Stimulated activated CD4-positive, alpha-beta T cell treated with anti-CD3 and anti-CD28 coated beads, Interleukin-4, amount 100 ng/mL, for 24 hours (primary cell): ENCODE measurements at places on chromosomes 7 and 10.

- DNase-seq, result peak; percentile 2
These were observed 8.7 kb downstream of the ELFN1 start for GRCh38 chr7:1678571-1679325.

GRCh38 chr10:91034494-91035159 lies 113.7 kb upstream of the ANKRD1 start:
- no peak for DNase-seq

- DNase-seq, result no peak
These were observed 45.5 kb downstream of the CASTOR2 start for GRCh38 chr7:75010036-75010435.

DNA sequence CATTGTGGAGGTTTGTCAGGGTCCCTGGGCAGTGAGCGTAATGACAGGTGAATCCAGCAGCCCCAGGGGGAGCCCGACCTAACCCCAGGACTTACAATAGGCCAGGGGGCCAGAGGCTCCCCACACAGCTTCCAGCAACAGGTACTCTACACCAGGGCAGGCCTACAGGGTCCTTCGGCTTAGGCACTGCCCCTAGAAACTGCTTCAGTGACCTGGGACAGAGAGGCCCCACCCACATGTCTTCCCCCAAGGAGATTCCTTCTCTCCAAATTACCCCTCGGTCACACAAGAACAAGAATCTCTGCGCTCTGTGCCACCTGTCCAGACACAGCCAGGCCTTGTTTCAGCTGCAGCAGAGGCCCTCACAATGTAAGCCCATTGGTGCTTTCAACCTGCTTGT lies 24.4 kb downstream of the SKIDA1 start:
- no peak for DNase-seq

DNA sequence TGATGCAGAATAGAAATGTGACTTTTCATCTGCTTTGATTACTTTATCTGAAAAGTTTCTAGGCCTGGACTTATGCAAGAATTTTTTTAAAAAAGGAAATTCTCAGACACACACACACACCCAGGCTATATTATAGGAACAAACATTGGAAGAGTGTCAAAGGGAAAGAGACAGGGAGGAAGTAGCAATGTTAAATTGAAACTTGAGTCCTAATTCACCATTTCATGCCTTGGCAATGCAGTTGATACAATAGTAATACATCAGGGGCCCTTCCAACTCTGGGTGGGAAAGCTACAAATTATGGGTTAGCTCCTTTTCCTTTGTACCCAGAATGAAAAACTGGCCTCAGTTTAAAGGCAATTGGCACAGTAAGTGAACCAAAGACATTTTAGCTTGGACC lies 258.0 kb upstream of the LYZL1 start:
- DNase-seq, result no peak

DNA sequence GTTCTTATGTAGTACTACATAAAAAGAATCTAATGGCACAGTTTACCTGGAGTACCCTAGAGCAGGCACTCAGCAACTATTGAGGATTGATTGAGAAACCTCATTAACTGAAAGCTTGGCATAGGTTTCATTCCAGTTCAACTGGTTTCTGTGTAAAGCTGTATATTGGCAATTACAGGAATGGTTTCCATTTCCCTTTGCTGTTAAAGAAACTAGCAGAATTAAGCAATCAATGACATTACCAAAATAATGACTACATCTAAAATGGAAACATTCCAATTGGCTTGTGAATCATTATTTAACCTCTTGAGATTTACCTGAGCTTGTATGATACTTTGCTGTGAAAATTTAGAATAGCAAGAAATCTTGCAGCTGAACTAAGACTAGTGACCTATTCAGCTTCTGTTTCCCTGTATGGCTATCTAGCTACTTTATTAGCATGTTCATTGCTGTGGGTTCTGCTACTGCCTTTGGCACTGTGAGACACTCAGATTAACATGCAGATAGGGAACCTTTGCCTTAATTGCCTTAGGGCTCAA lies 33.5 kb upstream of the CADPS2 start:
- no peak for DNase-seq

DNA sequence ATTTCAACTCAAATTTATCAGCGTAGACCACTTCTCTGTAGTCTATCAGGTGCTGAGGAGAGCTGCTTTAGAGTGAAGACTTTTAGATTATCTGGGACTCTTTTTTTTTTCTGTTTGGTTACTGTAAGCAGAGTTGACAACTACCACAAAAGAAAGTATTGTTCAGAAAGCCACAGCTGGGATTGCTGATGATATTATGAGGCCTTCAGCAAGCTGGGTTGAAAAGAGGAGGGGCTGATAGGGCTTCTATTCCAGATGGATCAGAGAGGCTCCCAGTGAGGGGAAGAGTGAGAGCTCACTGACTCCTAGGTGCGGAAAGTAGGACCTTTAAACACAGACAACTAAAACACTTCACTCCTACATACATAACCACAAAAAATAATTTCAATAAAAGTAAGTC lies 188.5 kb upstream of the FERD3L start:
- no peak for DNase-seq

- no peak for DNase-seq
These were observed 44.0 kb downstream of the ADK start for GRCh38 chr10:74194999-74195398.

GRCh38 chr7:98276241-98276761 lies 5.2 kb upstream of the BRI3 start:
- no peak for DNase-seq

DNA sequence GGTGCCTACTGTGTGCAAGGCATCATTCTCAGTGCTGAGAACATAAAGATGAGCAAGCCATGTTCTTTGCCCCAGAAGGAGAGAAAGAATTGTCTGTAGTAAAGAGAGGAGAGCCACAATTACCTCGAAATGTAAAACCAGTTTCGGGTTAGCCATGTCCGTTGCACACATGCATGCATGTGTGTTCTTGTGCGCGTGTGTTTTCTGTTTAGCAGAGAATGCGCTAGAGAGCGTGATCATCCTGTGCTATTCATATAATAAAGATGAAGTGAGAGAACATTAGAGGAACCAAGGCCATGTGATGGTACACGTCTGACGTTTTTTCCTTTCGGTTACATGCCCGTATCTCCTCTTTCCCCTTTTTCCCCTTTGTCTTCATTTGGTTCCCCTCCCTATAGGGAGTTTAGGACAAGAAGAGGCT lies 158.2 kb downstream of the CELF2 start:
- DNase-seq, result no peak

DNA sequence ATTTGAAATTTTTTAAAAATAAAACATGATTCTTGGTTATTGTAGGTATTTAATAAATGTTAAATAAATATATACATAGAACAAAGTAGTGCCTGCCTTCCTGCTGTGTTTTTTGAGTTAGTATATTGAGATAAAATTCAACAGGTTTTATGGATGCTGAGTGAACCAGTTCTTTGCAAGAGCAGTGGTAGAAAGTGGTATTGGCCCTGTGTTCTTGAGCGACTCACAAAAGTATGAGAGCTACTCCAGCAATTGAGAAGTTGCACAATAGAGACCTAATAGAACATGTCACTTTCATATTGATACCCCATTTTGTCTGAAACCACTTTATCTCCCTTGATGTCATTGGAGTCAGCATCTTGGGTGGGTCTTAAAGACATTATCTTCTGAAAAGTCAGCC lies 32.6 kb upstream of the GJD4 start:
- no peak for DNase-seq

- no peak for DNase-seq
These were observed 626.9 kb downstream of the ZWINT start for GRCh38 chr10:55734112-55734511.

DNA sequence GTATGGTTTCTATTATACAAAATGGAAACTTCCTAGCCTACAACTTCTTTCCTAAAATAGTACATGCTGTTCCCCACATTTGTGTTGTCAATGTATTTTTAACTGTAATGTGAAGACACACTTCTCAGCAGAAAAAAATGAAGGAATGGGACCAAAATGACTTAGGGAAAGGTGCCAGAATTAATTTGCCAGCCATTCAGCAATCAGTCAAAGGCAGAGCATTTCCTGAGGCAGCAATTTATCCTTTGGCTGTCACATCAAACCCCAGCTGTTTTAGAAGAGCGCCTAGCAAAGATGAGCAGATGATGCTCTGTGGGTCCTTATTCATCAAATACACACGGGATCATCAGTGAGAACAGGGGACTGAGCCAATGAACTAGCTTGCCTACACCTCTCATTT lies 592.5 kb downstream of the KCNMA1 start:
- DNase-seq, result no peak

DNA sequence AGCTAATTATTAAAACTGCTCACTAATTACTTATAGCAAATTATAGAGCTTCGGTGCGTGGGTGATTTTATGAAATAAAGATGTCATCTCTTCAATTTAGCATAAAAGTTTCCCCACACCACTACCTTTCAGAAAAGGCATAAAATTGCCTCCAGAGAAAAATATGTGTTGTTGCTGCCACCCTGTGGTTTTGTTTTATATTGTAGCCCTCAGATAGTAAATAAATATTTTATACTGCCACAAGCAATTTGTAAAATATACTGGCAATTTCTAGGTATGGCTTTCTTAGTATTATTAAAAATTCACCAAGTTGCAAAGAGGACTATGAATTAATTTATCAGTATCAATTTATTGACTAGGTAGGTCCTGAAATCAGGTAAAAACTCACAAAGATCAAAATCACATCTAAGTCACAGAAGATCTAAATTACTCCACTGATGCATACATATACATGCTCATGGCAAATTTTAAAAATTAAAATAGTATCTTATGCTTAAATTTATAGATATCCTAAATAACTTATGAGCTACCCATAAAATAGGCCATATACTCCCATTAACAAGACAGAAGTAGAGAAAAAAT lies 26.5 kb downstream of the ASNS start:
- DNase-seq, result peak; percentile 10

DNA sequence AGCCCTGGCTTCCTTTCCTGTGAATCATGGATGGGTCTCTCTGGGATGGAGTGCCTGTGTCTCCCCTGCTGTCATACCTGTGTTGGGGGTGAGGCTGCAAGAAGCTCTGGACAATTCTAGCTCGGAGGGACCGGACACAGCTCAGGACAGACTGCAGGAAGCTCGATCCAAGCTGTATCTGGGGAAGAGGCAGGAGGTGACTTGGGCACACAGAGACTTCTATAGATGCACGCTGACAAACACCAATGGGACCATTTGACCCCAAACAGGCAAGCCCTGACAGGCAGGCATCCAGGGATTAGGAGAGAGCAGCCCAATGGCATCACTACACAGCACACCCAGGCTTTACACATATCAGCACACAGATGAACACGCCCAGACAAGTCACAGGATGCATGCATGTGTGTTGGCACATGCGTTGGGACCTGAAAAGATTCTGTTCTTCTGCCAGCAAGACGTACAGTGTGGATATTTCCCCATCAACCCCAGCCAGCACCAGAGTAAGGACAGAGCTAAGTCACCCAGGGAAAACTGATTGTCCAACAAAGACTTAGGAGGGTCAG lies 4.5 kb downstream of the LLCFC1 start:
- DNase-seq, result no peak

- no peak for DNase-seq
These were observed 571.2 kb downstream of the PTPRN2 start for GRCh38 chr7:158016180-158017097.

GRCh38 chr7:15867441-15867840 lies 181.0 kb upstream of the MEOX2 start:
- DNase-seq, result no peak

DNA sequence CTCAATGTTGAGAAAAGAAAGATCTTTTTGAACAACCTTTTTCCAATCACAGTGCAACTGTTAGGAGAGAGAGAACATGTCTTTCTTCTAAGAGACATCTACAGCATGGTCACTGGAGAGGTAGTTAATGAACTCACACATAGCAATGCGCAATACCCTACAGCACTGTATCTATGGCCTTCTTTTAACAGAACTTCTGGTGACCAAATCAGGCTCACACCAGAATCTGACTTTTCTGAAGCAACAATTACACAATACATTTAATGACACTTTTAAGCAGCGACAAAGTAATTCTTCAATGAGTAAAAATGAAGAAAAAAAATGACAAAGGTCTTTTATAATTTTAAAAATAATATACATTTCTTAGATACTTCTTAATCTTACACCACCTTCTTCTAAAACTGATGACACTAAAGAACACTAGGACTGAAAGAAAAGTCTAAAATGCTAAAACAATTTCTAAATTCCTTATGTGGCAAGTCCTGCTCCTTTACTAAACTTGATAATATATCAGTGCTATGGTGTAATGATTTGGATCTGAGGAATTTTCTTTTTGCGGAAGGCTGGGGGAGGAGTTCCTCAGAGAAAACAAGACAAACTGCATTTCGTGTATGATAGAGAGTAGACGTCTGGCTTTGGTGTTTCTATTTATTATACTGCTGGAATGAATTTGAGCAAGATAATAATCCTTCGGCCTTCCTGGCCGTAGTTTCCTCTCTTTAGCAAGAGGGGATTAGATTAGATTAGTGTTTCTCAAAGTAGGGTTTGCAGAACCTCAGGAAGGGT lies 166.3 kb downstream of the ZNF438 start:
- DNase-seq, result no peak

DNA sequence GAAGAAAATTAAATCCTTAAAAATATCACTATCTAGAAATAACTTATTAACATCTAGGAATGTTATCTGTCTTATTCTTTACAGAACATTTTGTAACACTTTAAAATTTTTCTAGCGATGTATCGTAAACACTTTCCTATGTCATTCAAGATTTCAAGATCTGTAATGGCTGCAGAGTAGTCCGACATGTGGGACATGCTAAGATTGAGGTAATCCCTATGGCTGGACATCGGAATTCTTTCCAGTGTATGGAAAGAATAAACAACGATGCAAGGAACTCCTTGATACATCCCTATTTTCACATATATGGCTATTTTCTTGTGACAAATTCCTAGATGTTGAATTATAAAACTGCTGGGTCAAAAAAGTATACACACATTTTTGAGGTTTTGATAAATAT lies 37.5 kb downstream of the GNA12 start:
- DNase-seq, result no peak

GRCh38 chr7:156460858-156461627 lies 179.5 kb upstream of the RNF32 start:
- no peak for DNase-seq

DNA sequence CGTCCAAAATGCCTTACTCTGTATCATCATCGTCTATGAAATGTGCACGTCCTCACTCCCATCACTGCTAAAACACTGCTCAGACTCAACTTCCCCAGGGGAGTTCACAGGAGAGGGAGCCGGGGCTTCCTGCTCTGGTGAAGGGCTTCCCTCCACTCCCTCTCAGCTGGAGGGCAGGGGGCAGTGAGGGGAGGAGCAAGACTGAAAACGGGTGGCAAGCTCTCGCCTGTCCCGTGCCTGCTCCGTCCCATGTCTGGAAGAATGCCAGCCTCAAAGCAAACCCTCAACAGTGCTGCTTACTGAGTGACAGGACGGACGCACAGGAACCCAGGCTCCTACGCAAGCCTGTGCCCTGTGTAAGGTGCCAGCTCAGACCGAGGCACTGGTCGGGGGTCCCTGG lies 25.1 kb downstream of the PRKAG2 start:
- DNase-seq, result no peak
